Cardiac septum (tissue), 1 donor: ENCODE measurements at places on chromosomes 5 and 9. TPM values are rescaled to one million over a fixed set of nuclear protein-coding genes. Genes with fewer than 3 reads are reported as not detected.

CRHBP gene
- total RNA-seq = 3.1 TPM

DNA sequence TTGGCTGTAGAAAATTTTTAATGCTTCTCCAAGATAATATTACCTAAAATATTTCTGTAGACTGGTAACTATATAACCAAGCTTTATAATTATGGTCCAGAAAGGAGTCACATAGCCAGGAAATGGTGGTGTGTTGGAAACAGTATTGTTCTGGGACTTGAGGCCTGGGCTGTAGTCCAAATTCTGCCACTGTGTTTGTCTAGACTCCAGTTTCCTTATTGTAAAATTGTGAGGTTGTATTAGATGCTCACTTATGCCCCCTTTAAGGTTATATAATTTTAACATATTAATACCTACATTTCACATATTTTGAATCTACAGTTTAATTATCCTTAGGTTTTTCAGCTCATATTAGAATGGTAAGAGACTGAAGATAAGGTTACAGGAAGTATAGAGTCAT lies 42.4 kb downstream of the STX17 start:
- no peak for DNase-seq

TMEM215 gene
- not detected for total RNA-seq

DNA sequence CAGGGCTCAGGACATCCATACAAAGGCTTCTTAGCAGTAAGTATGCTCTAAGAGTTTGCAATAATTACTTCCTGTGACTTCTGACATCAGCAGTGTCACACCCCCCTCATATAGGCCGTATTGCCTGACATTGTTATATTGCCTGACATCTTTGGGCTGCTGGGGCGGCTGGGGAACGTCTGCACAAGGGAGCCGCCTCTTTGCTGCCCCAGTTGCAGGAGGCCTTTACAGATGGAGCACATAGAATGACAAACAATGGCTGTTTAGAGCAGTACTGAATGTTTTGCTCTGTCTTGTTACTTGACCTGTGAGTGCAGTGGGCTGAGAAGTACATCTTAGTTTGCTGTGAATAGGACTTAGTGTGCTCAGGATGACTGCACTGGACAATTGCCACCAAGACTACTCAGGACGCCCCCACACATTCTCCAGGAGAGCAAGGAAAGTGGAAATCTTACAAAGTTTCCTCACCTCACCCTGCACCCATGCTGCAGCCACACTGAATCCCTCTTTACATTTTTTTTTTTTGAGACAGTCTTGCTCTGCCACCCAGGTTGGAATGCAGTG lies 65.4 kb upstream of the SPOCK1 start:
- no peak for DNase-seq

- no peak for DNase-seq
Observed at GRCh38 chr5:37029436-37029835, 152.9 kb downstream of the NIPBL start.

GRCh38 chr5:130954336-130954735 lies 210.7 kb downstream of the HINT1 start:
- DNase-seq = no peak

C5orf52 gene
- not detected for total RNA-seq

- no peak for DNase-seq
Observed at GRCh38 chr5:103589776-103590175, 27.2 kb upstream of the NUDT12 start.

DNA sequence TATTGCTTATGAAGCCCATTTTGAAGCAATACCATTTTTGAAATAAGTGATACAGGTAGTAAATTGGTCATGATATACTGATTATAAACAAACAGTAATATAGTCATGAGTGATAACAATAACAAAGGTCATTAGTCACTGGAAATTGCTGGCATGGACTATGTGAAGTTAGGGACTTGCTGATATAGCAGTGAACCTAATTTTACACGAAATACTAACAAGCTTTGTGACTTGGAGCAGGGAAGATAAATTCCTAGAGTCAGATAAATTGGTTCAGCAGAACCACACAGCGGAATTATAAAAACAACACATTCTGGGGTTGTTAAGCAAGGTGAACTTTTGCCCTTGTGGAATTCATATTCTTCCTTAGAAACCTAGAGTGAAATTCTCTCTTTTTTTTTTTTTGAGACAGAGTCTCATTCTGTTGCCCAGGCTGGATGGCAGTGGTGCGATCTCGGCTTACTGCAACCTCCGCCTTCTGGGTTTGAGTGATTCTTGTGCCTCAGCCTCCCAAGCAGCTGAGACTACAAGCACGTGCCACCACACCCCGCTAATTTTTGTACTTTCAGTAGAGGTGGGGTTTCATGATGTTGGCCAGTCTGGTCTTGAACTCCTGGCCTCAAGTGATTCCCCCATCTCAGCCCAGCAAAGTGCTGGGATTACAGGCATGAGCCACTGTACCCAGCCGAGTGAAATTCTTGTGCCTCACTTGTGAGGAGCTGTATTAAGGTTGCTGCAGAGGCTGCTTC lies 6.0 kb downstream of the UGCG start:
- no peak for DNase-seq

DNA sequence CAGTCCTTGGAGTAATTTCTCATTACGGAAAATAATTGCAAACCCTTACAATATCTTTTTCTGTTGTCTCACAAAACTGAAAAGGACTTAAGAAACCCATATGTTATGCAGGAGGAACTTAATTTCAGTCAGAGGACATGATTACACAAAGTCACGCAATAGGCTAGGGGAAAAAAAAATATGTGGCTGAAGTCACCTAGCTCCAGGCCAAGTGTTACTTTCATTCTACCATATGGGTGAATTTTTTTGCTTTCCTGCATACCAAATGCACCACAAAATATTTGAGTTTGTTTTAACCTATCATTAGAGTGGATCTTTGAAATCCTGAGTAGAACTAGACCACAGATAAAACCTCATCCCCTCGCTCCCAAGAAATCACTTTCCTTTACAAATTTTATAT lies 523.5 kb downstream of the CAAP1 start:
- DNase-seq = no peak

- DNase-seq = no peak
Observed at GRCh38 chr5:6831678-6832671, 118.7 kb downstream of the TENT4A start.

GRCh38 chr9:136921307-136921706 lies 23.2 kb downstream of the FBXW5 start:
- no peak for DNase-seq

GRCh38 chr5:54534191-54535004 lies 16.8 kb downstream of the SNX18 start:
- no peak for DNase-seq
